ENCODE measurements at places on chromosomes 1 and 21. TPM values are rescaled to one million over a fixed set of nuclear protein-coding genes. Genes with fewer than 3 reads are reported as not detected.

Gene TEX38
- not detected for polyA plus RNA-seq

- no peaks in the 10 kb centered on the region for H3K36me3 ChIP-seq
- H3K4me1 ChIP-seq = peaks cover 3% of the 10 kb centered on the region
- no peaks in the 10 kb centered on the region for H3K27me3 ChIP-seq
- no peak for DNase-seq
- no peak overlapping the region for H3K27ac ChIP-seq
These were observed 322.1 kb downstream of the PAPPA2 start for GRCh38 chr1:176785056-176785455.

GRCh38 chr21:34156957-34157356 lies 83.6 kb downstream of the MRPS6 start:
- H3K27me3 ChIP-seq = no peaks in the 10 kb centered on the region
- H3K27ac ChIP-seq = no peak overlapping the region
- H3K4me1 ChIP-seq = no peaks in the 10 kb centered on the region
- DNase-seq = no peak
- H3K4me3 ChIP-seq = no peak overlapping the region

- H3K4me1 ChIP-seq = no peaks in the 10 kb centered on the region
- peaks cover 3% of the 10 kb centered on the region for H3K27me3 ChIP-seq
- no peak overlapping the region for H3K4me3 ChIP-seq
These were observed 193.0 kb downstream of the CACNA1E start for GRCh38 chr1:181676269-181676668.

DNA sequence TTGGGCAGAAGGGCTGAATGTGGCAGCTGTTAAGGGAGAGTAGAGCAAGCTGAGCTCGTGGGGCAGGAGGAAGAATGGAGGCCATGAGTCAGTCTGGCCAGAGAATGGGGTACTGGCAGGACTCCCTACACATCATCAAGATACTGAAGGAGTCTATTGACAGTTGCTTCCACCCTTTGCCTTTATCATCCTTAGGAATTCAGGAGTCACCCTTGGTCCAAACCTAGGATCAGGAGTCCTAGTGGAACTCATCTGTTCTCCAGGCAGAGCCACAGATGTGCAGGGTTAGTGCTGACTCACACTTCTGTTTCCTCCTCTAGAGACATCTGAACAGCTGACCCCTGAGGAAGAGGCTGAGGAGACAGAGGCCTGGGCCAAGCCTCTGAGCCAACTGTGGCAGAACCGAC lies 18.7 kb upstream of the ST3GAL3 start:
- no peak overlapping the region for H3K27ac ChIP-seq
- DNase-seq = peak; percentile 16
- H3K4me3 ChIP-seq = no peak overlapping the region
- H3K36me3 ChIP-seq = peaks cover 90% of the 10 kb centered on the region
- peaks cover 4% of the 10 kb centered on the region for H3K4me1 ChIP-seq

- H3K4me1 ChIP-seq = peaks cover 72% of the 10 kb centered on the region
- no peak overlapping the region for H3K4me3 ChIP-seq
- no peaks in the 10 kb centered on the region for H3K27me3 ChIP-seq
- H3K27ac ChIP-seq = no peak overlapping the region
- H3K36me3 ChIP-seq = peaks cover under 1% of the 10 kb centered on the region
These were observed 40.4 kb downstream of the SKI start for GRCh38 chr1:2268285-2269056.

DNA sequence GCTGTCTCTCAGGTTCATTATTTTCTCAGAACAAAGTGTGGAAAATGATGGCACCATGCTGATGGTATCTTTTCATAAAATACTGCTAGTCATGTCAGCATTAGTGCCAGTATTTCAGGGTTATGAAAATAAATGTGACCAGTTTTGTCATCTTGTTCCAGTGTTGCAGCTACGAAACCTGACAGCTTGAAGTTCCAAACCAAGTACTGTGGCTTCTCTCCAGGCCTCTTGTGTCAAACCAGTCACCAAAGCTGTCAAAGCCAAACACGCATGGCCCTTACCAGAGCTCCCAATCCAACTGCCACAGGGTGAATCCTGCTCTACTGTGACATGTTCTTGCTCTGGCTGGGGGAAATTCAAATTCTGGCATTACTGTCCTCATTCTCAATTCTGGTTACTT lies 20.7 kb upstream of the EXO1 start:
- no peaks in the 10 kb centered on the region for H3K36me3 ChIP-seq
- no peak for DNase-seq
- no peak overlapping the region for H3K27ac ChIP-seq
- H3K27me3 ChIP-seq = no peaks in the 10 kb centered on the region
- H3K4me1 ChIP-seq = no peaks in the 10 kb centered on the region
- H3K4me3 ChIP-seq = no peak overlapping the region

DNA sequence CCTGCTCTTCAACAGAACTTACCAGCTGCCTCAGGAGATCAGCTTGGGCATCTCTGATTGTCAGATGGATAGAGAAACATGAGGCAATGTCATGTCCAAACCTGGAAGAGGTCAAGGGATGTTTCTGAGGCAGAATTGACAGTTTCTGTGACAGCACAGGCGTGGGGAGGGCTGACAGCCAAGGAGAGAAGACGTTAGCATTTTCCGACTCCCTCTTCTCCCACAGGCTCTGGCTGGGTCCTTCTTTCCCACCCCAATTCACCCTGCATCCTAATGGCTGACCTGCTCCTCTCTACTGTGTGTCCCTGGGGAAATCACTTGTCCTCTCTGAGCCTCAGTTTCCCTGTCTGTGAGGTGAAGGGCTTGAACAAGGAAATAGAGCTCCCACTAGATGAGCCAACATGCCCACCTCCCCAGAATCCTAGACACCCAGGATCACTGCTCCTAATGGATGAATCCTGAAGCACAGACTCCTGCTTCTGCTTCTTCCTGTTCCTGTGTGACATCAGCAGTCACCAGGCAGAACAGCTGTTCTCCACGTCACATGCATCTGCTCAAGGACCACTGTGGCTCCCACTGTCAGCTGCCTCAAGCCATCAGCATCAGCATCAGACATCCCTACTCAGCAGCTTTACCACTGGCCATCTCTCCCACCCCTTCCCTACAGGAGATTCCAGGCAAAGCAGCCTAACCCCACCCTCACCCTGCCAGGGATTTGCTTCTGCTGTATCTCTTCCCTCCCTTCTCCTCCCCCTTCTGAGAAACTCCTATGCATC lies 408.0 kb downstream of the MATN1 start:
- H3K4me3 ChIP-seq = no peak overlapping the region
- no peaks in the 10 kb centered on the region for H3K36me3 ChIP-seq

All from muscle of leg (tissue), 16 donors.